Activated T-cell treated with anti-CD3 and anti-CD28 coated beads, Interleukin-2, amount 50 U/mL, for 72 hours (primary cell): ENCODE measurements at places on chromosomes 1 and 21. TPM values are rescaled to one million over a fixed set of nuclear protein-coding genes. Genes with fewer than 3 reads are reported as not detected.

DNA sequence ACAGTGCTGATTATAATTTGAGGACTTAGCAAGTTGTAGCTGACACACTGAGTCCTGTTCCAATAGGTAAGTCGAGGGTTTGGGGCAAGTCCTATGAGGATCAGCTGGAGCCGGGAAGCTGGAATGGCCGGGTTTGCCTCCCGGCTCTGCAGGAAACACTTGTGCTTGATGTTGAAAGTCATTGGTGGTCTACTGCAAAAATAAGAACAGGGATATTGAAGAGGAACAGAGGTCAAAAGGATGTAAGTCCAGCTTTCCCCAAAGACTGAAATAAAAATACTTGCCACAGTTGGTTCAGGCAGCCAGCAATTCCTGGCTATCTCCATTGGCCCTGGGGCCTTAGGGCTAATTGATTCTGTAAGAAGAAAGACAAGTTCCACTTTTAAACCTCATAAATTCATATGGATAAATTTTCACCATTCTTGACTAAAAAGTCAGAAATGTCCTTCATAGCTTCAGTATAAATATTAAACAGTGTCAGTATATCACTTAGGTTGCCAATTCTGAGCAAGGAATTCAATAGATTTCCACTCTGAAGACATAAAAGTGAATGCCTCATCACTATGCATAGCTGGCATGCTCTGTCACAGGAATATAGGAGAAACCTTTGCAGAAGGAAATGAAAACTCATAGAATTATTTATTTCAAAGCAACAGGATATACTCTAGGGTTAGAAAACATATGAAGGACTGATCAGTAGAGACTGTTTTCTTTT, 165.2 kb downstream of the AK5 start:
- H3K4me3 ChIP-seq = no peak overlapping the region
- DNase-seq = no peak
- H3K36me3 ChIP-seq = no peaks in the 10 kb centered on the region

NUF2 gene
- total RNA-seq = 59.6 TPM

GRCh38 chr1:220878191-220879075, 810 bp upstream of the HLX start:
- peak overlapping the region; percentile 97 for H3K4me3 ChIP-seq
- peaks cover 3% of the 10 kb centered on the region for H3K36me3 ChIP-seq
- no peak for DNase-seq
- H3K27me3 ChIP-seq = peaks cover 79% of the 10 kb centered on the region

DNA sequence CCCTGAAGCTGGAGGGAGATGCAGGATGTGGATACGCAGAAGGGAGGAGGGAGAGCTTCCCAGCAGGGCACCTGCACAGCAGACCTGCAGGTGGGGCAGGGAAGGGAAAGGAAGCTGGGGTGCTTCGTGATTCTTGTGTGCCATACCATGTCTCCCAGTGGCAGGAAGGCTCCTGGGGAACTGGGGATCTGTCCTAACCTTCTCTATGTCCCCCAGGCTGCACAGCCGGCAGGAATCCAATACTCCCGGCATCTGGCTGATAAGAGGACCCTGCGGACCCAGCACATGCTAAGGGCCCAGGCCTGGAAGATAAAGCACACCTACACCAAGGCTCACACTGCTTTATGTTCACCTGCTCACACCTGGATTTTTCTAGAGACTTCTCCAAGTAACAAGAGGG, 79.4 kb downstream of the ITPKB start:
- H3K27ac ChIP-seq = peak overlapping the region; percentile 98
- peaks cover 2% of the 10 kb centered on the region for H3K36me3 ChIP-seq
- no peaks in the 10 kb centered on the region for H3K27me3 ChIP-seq
- H3K4me3 ChIP-seq = no peak overlapping the region
- DNase-seq = no peak
- no peaks in the 10 kb centered on the region for H3K4me1 ChIP-seq

C1QB gene
- not detected for total RNA-seq

GRCh38 chr21:46486481-46487126, 27.9 kb downstream of the DIP2A start:
- no peak overlapping the region for H3K4me3 ChIP-seq
- H3K27ac ChIP-seq = peak overlapping the region; percentile 78
- peaks cover 10% of the 10 kb centered on the region for H3K4me1 ChIP-seq
- peaks cover 6% of the 10 kb centered on the region for H3K36me3 ChIP-seq
- DNase-seq = no peak

KLF17 gene
- total RNA-seq = not detected

DNA sequence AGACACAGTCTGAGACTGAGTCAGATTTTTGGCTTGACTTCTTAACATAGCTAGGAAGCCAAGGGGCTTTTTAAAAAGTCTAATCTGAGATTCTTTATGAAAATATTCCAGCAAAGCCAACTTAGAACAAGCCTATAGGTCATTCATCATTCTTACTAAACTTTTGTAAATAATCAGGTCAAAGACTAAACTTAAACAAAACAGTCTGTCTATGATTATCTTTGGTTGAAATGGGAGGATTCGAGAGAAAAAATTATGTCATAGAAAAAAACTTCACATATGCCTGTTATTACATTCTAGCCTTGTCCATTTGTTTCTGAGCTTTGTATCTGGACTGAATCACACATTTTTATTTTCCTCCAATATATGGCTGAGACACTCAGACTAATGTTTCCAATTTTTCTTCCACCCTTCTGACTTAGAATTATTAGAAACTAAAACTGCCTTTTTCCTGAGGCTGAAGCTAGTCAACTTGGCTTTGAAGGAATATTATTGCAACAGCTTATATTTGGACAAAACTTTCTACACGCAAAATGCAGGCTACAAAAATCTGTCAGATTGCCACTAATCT, 83.3 kb downstream of the ETS2 start:
- peaks cover 38% of the 10 kb centered on the region for H3K36me3 ChIP-seq
- no peak for DNase-seq
- peaks cover 70% of the 10 kb centered on the region for H3K27me3 ChIP-seq
- no peak overlapping the region for H3K27ac ChIP-seq

PROX1 gene
- 0.21 TPM for total RNA-seq

DNA sequence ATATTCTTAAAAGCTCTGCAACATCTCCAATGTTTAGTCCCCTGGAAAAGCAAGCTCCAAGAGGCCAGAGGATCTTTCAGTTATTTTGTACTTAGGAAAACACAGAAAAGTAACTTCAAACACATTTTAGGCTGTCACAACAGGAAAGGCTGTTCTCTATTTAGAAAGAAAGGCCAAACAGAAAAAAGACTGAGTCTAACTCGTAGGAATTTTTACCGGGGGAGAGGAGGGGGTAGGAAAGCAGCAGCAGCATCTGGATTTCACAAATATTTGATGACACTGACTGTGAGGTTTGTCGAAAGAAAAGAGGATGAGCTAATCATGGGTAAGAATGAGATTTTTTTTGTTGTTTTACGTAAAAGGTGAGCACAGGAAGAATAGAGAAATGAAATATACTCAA, 107.1 kb downstream of the EIF4G3 start:
- H3K36me3 ChIP-seq = peaks cover 2% of the 10 kb centered on the region
- no peaks in the 10 kb centered on the region for H3K27me3 ChIP-seq
- H3K27ac ChIP-seq = no peak overlapping the region
- no peaks in the 10 kb centered on the region for H3K4me1 ChIP-seq
- H3K4me3 ChIP-seq = no peak overlapping the region

DNA sequence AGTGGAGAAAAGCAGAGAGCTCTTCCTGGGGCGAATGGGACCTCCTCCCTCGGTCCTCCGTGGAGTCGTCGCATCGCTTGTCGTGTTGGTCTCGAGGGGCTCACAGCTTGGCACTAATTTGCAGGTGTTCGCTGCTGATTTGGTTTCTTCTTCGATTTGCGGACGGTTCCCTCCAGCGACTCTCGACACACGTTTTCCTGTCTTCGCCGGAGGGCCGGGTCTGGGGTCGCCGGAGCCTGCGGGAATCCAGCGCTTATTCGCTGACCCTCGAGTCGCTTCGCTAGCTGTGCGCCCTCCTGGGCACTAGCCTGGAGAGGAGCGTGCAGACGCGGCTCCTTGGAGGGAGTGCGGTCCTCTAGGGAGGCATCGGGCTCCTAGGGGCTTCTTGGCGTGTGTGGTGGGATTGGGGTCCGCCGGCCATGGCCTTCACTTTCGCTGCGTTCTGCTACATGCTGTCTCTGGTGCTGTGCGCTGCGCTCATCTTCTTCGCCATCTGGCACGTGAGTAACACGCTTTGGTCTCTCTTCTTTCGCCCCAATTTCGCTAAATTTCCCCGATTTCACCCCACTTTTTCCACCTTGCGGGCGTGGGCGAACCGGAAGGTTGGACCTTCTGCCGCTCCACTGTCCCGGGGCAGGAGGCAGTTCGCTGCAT, 766 bp downstream of the CNIH3 start:
- H3K27me3 ChIP-seq = peaks cover 62% of the 10 kb centered on the region
- H3K4me1 ChIP-seq = peaks cover 31% of the 10 kb centered on the region
- H3K4me3 ChIP-seq = peak overlapping the region; percentile 89
- peak; percentile 18 for DNase-seq
- H3K36me3 ChIP-seq = peaks cover 2% of the 10 kb centered on the region
- H3K27ac ChIP-seq = no peak overlapping the region

GRCh38 chr1:24110642-24111261, 1.2 kb downstream of the MYOM3 start:
- H3K36me3 ChIP-seq = no peaks in the 10 kb centered on the region
- DNase-seq = no peak
- H3K4me3 ChIP-seq = no peak overlapping the region
- no peak overlapping the region for H3K27ac ChIP-seq
- H3K27me3 ChIP-seq = peaks cover 29% of the 10 kb centered on the region

- no peaks in the 10 kb centered on the region for H3K36me3 ChIP-seq
- H3K4me1 ChIP-seq = peaks cover 5% of the 10 kb centered on the region
- H3K4me3 ChIP-seq = no peak overlapping the region
- no peak for DNase-seq
Observed at GRCh38 chr1:147895123-147895522, 7.5 kb upstream of the GJA8 start.

PDZK1 gene
- 0.41 TPM for total RNA-seq

- no peaks in the 10 kb centered on the region for H3K4me1 ChIP-seq
- H3K27ac ChIP-seq = no peak overlapping the region
- H3K27me3 ChIP-seq = no peaks in the 10 kb centered on the region
- DNase-seq = no peak
Observed at GRCh38 chr1:210117198-210117597, 115.4 kb upstream of the SERTAD4 start.

PSRC1 gene
- 18.3 TPM for total RNA-seq

DNA sequence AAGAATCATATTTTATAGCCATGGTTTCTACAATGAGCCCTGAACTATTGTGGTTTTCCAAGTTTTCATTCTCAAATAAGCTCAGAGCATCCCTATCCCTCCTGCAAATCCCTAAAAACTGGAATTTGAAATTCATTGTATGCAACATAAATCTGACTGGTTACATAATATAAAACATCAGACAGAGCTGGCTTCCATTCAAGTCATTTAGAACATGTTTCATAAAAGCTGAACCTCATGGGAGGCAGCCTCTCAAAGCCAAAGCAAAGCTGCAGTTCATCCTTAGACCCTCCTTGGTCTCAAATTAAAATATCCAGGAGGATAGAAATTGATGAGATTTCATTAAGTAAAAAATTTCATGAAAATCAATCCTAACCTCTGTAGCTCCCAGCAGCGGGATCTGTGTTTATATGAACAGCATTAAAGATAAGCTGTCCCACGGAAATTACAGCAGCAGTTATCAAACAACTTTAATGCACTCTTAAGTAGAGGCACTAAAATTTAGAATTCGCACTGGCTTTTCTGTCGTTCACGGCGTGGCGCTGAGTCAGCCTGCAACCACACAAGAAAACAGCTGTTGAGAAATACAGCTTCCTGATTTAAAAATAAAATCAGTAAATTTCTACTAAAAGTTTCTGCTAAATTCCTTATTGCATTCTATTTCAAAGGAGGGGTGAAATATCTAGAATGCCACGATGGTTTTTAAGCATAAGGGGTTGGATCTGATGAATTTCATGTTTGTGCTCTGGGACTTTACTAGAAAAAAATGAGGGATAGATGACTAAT, 99.9 kb upstream of the TIAM1 start:
- no peak for DNase-seq
- no peaks in the 10 kb centered on the region for H3K27me3 ChIP-seq
- no peak overlapping the region for H3K27ac ChIP-seq
- H3K4me1 ChIP-seq = peaks cover 49% of the 10 kb centered on the region
- no peak overlapping the region for H3K4me3 ChIP-seq
- peaks cover 10% of the 10 kb centered on the region for H3K36me3 ChIP-seq

DNA sequence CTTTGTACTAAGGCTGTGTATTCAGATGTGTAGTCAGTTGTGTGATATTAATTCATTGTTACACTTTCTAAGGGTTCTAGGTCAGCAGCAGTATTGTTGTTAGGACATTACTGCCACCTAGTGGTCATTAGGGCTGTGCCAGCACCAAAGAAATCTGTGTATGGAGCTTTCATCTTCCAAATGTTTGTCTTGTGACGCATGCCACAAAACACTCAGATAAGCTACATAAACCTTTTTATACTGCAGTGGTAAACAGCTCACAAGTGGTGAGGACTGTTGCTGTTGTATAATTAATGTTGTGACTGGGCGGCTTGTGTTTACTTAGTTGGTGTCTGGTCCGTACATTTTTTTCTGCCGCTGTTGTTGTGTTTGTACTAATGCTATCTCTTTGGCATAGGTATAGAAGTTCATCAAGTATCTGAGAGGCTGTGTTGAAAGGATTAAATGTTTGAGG, 51.7 kb downstream of the S1PR1 start:
- H3K4me3 ChIP-seq = no peak overlapping the region
- H3K36me3 ChIP-seq = no peaks in the 10 kb centered on the region
- no peaks in the 10 kb centered on the region for H3K27me3 ChIP-seq
- H3K27ac ChIP-seq = peak overlapping the region; percentile 4

DNAJC28 gene
- total RNA-seq = 0.55 TPM

CD101 gene
- 3.0 TPM for total RNA-seq

CHIA gene
- not detected for total RNA-seq

DNA sequence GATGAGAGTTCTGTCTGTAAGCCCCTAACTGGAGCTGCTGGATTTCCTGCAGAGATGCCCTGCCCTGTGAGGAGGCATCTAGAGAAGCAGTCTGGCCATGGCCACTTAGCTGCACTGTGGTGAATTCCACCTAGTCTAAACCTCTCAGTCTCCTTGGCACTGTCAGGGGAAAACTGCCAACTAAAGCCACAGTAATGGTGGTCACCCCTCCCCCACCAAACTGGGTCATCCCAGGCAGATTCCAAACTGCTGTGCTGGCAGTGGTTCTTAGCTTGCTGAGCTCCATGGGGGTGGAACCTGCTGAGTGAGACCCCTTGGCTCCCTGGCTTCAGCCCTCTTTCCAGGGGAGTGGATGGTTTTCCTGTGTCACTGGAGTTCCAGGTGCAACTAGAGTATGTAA, 740.6 kb downstream of the RWDD3 start:
- no peaks in the 10 kb centered on the region for H3K4me1 ChIP-seq
- DNase-seq = no peak
- H3K4me3 ChIP-seq = no peak overlapping the region
- no peaks in the 10 kb centered on the region for H3K27me3 ChIP-seq
- no peak overlapping the region for H3K27ac ChIP-seq
- H3K36me3 ChIP-seq = no peaks in the 10 kb centered on the region

- H3K4me3 ChIP-seq = no peak overlapping the region
- no peaks in the 10 kb centered on the region for H3K36me3 ChIP-seq
- no peak for DNase-seq
- H3K4me1 ChIP-seq = no peaks in the 10 kb centered on the region
Observed at GRCh38 chr1:5221451-5221850, 567.0 kb downstream of the AJAP1 start.

GSTM2 gene
- 40.2 TPM for total RNA-seq
